ENCODE measurements at places on chromosomes 2 and 18. TPM values are rescaled to one million over a fixed set of nuclear protein-coding genes. Genes with fewer than 3 reads are reported as not detected.

GRCh38 chr18:62938006-62938405 lies 222.7 kb downstream of the PHLPP1 start:
- H3K36me3 ChIP-seq: peaks cover 19% of the 10 kb centered on the region
- no peaks in the 10 kb centered on the region for H3K4me1 ChIP-seq
- H3K27ac ChIP-seq: no peak overlapping the region

GPR55 gene
- not detected for total RNA-seq

RAPGEF4 gene
- 4.4 TPM for total RNA-seq

PAX3 gene
- total RNA-seq: 66.7 TPM

- no peak overlapping the region for H3K27ac ChIP-seq
- H3K27me3 ChIP-seq: peaks cover 17% of the 10 kb centered on the region
- DNase-seq: no peak
- no peaks in the 10 kb centered on the region for H3K4me1 ChIP-seq
- no peak overlapping the region for H3K4me3 ChIP-seq
Measured at GRCh38 chr18:74166386-74166785, 18.1 kb downstream of the TIMM21 start.

PSMA8 gene
- not detected for total RNA-seq

GRCh38 chr18:55235094-55235461 lies 275.8 kb upstream of the CCDC68 start:
- H3K27me3 ChIP-seq: no peaks in the 10 kb centered on the region
- peaks cover 28% of the 10 kb centered on the region for H3K36me3 ChIP-seq
- peaks cover 22% of the 10 kb centered on the region for H3K4me1 ChIP-seq
- H3K27ac ChIP-seq: no peak overlapping the region
- no peak for DNase-seq

DNA sequence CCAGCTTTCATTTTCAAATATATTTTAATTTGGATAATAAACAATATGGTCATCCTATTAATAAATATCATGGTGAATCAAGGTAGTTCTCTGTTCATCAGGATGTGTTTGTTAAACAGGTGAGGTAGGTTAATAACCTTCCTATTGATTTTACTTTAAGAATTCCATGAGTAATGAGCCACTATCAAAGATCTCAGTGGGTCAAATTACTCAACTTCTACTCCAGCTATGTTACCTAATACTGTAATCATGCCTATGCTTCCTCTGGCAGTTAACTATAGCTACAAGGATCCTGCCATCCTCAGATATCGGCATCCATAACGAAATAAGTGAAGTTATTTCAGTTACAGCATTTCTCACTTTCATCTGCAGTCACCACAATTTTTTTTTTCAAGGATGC lies 289.6 kb upstream of the SLC8A1 start:
- DNase-seq: no peak
- H3K36me3 ChIP-seq: no peaks in the 10 kb centered on the region
- no peak overlapping the region for H3K4me3 ChIP-seq
- no peaks in the 10 kb centered on the region for H3K27me3 ChIP-seq
- peaks cover 6% of the 10 kb centered on the region for H3K4me1 ChIP-seq
- H3K27ac ChIP-seq: no peak overlapping the region

GRCh38 chr18:63263444-63263843 lies 56.1 kb downstream of the BCL2 start:
- peaks cover 31% of the 10 kb centered on the region for H3K4me1 ChIP-seq
- H3K4me3 ChIP-seq: no peak overlapping the region
- H3K27me3 ChIP-seq: no peaks in the 10 kb centered on the region

GRCh38 chr2:45968946-45969584 lies 317.6 kb downstream of the PRKCE start:
- DNase-seq: peak; percentile 51
- H3K36me3 ChIP-seq: no peaks in the 10 kb centered on the region
- H3K4me3 ChIP-seq: no peak overlapping the region
- H3K27me3 ChIP-seq: no peaks in the 10 kb centered on the region
- H3K4me1 ChIP-seq: peaks cover 8% of the 10 kb centered on the region

SAG gene
- 0.43 TPM for total RNA-seq

- H3K4me1 ChIP-seq: no peaks in the 10 kb centered on the region
- no peaks in the 10 kb centered on the region for H3K36me3 ChIP-seq
- peaks cover 13% of the 10 kb centered on the region for H3K27me3 ChIP-seq
- H3K27ac ChIP-seq: peak overlapping the region; percentile 26
Measured at GRCh38 chr2:71235930-71236587, 9.2 kb upstream of the PAIP2B start.

DNA sequence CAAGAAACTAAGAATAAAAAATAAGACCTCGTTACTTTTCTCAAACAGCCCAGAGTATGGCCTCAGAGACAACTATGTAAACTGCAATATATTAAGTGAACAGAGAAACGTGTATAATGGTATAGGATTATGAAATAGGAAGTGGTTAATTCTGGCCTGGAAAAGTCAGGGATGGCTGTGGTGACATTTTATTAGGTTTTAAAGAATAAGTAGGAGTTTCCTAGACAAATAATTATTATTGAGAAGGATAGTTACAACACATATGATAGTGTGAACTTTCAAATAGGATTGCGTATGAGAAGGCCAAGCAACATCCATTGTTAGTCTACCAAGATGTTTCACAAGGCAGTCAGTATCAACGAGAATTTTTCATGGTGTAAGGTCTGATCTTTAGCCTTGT lies 244.1 kb downstream of the LPIN1 start:
- no peaks in the 10 kb centered on the region for H3K36me3 ChIP-seq
- peaks cover 3% of the 10 kb centered on the region for H3K4me1 ChIP-seq
- H3K27ac ChIP-seq: no peak overlapping the region
- H3K4me3 ChIP-seq: no peak overlapping the region
- DNase-seq: no peak
- H3K27me3 ChIP-seq: no peaks in the 10 kb centered on the region

KCNS3 gene
- total RNA-seq: 5.3 TPM

DNA sequence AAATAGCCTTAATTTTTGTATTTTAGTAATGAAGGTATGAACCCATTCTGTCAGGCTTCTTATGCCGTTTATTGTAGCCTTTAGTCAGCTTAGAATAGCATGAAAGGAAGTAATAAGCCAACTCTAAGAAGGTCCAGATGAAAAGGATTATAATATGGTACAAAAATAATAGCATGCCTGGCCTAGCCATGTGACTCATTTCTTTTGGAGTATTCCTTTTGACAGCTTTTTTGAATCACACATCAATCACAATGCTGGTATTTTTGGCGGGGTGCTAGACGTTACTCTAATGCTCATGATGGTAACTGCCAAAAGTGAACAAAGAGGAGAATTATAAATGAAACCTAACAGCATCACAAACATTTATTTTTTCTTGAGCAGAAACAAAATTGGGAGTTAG lies 19.9 kb downstream of the FMNL2 start:
- H3K4me3 ChIP-seq: no peak overlapping the region
- peaks cover 14% of the 10 kb centered on the region for H3K4me1 ChIP-seq
- peaks cover 22% of the 10 kb centered on the region for H3K36me3 ChIP-seq
- no peak overlapping the region for H3K27ac ChIP-seq
- no peaks in the 10 kb centered on the region for H3K27me3 ChIP-seq

DNA sequence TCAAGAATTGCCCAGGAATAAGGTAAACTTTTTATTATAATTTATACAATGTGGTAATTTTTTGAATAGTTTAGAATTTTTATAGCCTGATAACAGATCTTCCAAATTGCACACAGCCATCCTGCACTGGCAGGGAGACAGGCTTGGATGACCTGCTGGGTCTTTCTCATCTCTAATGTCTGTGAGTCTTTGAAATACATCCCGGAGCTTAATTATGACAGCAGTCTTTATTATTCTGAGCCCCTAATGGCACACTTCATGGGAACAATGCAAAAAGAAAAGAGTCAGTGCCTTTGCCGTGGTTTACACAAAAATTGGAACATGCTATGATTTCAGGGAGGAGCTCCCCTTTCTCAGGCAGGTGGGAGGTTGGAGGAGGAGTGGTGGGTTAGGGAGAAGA lies 71.0 kb downstream of the TMEM182 start:
- H3K27ac ChIP-seq: no peak overlapping the region
- H3K36me3 ChIP-seq: no peaks in the 10 kb centered on the region
- no peaks in the 10 kb centered on the region for H3K4me1 ChIP-seq

LCLAT1 gene
- 29.0 TPM for total RNA-seq

- no peaks in the 10 kb centered on the region for H3K36me3 ChIP-seq
- H3K4me1 ChIP-seq: no peaks in the 10 kb centered on the region
- H3K27me3 ChIP-seq: no peaks in the 10 kb centered on the region
- no peak overlapping the region for H3K27ac ChIP-seq
Measured at GRCh38 chr18:56921896-56922480, 224.9 kb upstream of the BOD1L2 start.

UNC80 gene
- total RNA-seq: 2.9 TPM

- no peak overlapping the region for H3K4me3 ChIP-seq
- no peak for DNase-seq
- H3K27me3 ChIP-seq: no peaks in the 10 kb centered on the region
- no peaks in the 10 kb centered on the region for H3K4me1 ChIP-seq
- peaks cover 19% of the 10 kb centered on the region for H3K36me3 ChIP-seq
Measured at GRCh38 chr18:54181856-54182602, 42.4 kb downstream of the MBD2 start.

MOCOS gene
- 3.2 TPM for total RNA-seq

- no peak overlapping the region for H3K4me3 ChIP-seq
- no peak overlapping the region for H3K27ac ChIP-seq
- H3K27me3 ChIP-seq: no peaks in the 10 kb centered on the region
- H3K36me3 ChIP-seq: peaks cover 35% of the 10 kb centered on the region
- no peak for DNase-seq
Measured at GRCh38 chr18:13051950-13052349, 60.8 kb downstream of the CEP192 start.
